D341Med (cell line): ENCODE measurements at places on chromosomes 6 and 20.

DNA sequence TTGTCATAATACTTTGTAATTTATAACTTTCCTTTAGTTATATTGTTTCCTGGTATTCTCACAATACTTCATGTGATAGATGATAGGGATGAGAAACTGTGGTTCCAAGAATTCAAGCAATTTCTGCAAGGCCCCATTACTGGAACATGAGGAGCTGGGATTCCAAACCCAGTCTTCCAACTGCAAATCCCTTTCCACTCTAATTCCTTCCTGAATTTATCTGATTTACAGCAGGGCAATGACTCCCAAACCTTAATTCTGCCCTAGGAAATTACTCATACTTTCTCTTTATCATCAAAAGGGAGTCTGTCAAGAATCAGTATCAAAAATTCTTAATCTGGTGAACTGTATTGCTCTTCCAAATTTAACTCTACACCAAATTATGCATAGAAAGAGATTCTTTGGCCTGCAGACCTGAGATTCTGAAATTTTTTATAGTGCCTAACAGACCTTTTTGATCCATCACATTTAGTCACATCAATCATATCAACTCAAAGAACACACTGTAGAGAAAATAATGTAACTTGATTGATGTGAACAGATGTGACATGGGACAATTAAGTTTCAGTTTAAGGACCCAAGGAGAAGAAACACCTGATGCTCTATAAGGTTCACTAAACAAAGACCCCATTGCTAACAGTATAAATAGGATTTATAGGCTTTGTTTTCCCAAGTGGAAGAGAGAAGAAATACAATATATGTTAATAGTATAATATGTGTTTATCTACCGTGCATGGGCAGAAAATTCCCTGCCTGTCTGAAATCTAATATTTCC is 41.5 kb upstream of the GJA1 start:
- DNase-seq: no peak

GRCh38 chr20:5910186-5910585 is 40.1 kb downstream of the TRMT6 start:
- DNase-seq: no peak

GRCh38 chr6:125863023-125863422 is 72.3 kb downstream of the NCOA7 start:
- no peak for DNase-seq

- DNase-seq: no peak
These were observed 137.5 kb downstream of the EYS start for GRCh38 chr6:65569505-65569904.

DNA sequence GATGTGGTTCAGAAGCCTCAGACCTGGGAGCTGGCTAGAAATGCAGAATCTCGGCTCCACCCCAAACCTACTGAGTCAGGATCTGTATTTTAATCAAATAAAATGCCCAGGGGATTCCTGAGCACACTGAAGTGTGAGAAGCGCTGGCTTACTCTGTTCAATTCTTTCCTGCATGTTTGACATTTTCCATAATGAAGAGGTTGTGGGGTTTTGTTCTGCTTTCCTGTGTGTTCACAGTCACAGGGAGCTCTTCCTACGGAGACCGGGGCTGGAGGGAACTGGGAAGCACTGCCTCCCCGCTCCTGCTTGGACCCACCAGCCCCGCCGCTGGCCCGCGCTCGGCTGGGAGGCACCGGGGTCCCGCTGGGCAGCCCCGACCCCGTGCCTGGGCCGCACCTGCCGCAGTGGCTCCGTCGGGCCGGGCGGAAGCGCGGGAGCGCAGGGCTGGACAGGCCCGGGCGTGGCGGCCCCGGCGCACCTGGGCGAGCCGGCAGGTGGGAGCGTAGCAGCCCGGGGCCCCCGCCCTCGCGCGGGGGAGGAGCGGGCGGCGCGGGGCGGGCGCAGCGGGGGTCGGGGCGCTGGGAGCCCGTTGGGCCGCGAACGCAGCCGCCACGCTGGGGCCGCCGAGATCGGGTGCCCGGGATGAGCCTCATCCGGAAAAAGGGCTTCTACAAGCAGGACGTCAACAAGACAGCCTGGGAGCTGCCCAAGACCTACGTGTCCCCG is at the start of gene MAPK13:
TSS of gene MAPK13 (plus strand) at position 573 of the 726 bp plus-strand sequence. CDS start at position 643, 70 bp downstream.
- no peak for DNase-seq

GRCh38 chr20:49245921-49246740 is 26.9 kb downstream of the DDX27 start:
- peak; percentile 72 for DNase-seq

GRCh38 chr20:10115021-10115420 is 80.2 kb downstream of the ANKEF1 start:
- no peak for DNase-seq

- no peak for DNase-seq
These were observed 220.8 kb upstream of the HEY2 start for GRCh38 chr6:125528621-125529041.

DNA sequence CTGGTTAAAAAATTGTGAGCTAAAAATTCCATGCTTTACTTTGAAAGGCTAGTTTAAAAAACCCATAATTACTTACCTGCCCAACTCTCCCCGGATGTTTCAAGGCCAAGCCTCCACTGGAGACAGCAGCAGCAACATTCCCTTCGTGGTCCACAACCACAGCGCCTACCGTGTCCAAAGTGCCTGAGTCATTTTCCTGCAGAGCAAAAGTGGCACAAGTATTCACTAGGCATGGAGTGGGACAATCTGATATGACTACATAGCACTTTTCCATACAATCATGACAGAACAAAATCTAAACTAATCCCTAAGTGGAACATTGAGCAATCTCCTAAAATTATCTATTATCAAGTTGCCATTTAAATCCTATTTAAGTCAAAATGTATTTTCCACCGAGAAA is 104.8 kb downstream of the TASP1 start:
- DNase-seq: no peak

DNA sequence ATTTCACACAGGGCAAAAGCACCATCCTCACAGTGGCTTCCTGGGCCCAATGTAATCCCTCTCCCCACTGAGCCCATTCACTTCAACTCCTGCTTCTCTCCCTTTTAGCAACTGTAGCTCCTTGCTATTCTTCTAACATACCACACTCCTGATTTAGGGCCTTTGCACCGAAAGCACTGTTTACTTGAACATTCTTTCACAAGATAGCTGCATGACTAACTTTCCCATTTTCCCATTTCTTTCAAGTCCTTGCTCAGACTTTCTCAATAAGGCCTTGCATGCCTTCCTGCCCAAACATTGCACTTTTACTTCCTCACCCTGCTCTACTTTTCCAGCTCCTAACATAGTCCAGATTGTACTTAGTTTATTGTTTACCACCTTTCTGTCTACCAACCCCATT is 73.0 kb downstream of the SHPRH start:
- no peak for DNase-seq

GRCh38 chr6:105982761-105983540 is 103.2 kb upstream of the PRDM1 start:
- DNase-seq: peak; percentile 74
